ENCODE measurements at places on chromosomes 6 and 20.

DNA sequence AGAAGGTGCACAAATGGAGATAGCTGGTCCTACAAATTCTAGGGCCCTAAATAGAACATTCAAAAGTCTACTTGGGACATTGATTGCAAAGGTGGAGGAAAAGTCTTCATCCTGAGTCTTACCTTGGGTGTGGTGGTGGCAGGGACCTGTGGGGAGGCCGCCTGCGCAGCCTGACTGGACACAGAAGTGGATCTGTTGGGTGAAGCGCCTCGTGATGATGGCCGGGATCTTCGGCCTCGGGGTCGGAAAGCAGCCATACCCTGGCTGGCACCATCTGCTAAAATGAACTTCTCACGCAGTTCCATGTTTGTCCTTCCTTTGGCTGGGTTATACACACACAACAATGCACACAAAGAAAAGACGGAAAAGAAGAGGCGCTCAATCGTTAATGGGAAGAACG lies 179.2 kb downstream of the DST start:
- DNase-seq = no peak

DNA sequence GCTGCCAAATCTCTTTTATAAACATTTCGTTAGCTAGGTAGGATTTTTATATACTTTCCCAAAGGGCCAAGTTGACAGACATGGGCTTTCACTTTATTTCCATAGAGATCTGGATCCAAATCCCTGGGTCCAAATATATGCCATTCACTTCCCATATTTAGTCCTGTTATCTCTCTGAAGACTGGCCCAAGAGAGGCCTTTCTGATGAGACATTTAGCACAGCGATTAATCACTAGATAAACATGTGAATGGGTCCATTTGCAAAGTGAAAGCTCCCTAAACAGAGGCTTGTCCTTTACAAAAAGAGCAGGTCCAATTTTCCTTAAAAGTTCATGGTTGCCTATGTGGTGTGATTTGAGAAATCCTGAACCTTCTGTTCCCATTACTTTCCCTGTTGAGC lies 132.6 kb downstream of the TRMT11 start:
- no peak for DNase-seq

- DNase-seq = no peak
These were observed 586 bp upstream of the NQO2 start for GRCh38 chr6:2998998-2999617.

- DNase-seq = peak; percentile 85
These were observed 127.5 kb downstream of the PKHD1 start for GRCh38 chr6:51959744-51960383.

- DNase-seq = peak; percentile 52
These were observed 57.6 kb downstream of the TCP11 start for GRCh38 chr6:35083507-35083906.

- DNase-seq = no peak
These were observed 86.3 kb upstream of the CARMIL1 start for GRCh38 chr6:25192590-25193459.

DNA sequence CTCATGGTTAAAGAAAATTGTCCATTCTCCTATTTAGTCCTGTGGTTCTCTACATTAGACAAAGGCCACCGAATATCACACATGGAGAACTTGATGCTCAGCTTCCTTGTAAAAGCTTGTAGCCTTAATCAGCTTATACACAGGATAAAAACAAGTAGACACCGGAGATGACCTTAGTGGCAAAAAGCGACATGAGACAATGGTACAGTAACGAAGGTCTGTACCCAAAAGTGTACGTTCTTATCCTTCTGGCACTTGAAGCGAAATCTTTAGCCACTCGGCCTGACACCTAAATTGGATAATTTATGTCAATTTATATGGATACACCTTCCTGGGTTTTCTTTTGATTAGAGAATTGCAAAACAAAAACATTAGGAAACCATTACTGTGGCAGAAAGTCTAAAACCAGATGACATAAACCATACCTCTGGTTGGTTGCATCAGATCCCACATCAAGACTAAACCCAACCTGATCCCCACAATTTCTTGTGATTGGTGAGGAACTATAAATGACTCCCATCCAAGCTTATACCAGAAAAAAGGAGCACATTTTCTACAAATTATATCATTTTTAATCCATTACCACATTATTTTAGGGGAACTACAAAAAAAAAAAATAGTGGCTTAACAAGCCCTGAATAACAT lies 6.1 kb downstream of the RBM39 start:
- DNase-seq = no peak

GRCh38 chr6:5438922-5439584 lies 177.7 kb downstream of the FARS2 start:
- DNase-seq = no peak

DNA sequence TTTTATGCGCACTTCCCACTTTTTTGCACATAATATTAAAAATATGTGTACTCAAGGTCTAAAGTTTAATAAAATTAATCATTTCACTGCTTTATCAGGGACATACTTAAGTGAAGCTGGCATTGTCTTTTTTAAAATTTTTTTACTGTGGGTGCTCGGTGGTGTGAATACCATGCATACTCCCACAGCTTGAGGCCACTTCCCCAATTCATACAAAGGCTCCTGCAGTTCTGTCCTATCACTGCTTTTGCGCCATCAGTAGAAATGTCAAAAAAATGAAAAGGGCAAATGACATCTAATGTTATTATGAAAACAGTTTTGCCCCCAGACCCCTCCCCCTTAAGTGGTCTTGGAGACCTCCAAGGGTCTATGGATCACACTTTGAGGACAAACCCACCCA lies 464.1 kb upstream of the ARID1B start:
- DNase-seq = no peak

- DNase-seq = no peak
These were observed 125.0 kb upstream of the LAMA2 start for GRCh38 chr6:128757961-128758360.

GRCh38 chr6:69343851-69344250 lies 453.0 kb downstream of the LMBRD1 start:
- no peak for DNase-seq

- peak; percentile 94 for DNase-seq
These were observed 628.2 kb downstream of the CDH26 start for GRCh38 chr20:60586269-60587050.

GRCh38 chr6:103983011-103983410 lies 876.7 kb downstream of the HACE1 start:
- DNase-seq = peak; percentile 46

DNA sequence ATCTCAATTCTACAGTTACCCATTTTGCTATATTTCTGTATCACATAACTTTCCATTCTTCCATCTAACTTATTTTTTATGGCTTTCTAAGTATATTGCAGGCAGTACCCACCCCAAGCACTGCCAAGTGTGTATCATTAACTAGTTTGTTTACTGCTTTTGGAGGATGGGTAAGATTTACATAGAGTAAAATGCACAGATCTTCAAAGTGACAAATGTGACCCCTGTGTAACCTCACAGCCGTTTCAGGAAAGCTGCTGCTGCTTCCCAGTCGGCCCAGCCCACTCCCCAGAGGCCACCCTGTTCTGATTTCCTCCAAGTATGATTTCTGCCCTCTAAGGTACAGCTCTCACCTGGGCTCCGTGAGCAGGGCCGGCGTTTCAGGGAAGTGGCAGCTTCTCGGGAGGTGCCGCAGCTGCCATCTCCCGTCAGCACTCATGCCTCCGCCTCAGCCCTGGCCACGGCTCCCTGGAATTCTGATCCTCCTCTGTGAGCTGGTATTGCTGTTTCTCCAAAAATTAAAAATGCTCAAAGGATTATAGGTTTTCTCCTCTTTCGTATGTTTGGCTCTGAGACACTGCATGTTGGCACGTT lies 15.0 kb upstream of the MAP1LC3A start:
- peak; percentile 20 for DNase-seq

DNA sequence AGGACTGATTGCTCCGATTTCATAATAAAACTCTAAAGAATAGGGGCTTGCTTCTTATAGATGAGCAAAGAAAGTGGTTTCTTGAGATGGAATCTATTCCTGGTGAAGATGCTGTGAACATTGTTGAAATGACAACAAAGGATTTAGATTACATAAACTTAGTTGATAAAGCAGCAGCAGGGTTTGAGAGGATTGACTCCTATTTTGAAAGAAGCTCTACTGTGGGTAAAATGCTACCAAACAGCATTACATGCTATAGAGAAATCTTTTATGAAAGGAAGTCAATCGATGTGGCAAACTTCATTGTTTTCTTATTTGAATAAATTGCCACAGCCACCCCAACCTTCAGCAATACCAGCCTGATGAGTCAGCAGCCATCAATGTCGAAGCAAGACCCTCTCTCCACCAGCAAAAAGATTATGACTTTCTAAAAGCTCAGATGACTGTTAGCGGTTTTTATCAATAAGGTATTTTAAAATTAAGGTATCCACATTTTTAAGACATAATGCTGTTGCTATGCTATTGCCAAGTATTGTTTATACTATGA lies 12.7 kb upstream of the MTRF1L start:
- DNase-seq = no peak

DNA sequence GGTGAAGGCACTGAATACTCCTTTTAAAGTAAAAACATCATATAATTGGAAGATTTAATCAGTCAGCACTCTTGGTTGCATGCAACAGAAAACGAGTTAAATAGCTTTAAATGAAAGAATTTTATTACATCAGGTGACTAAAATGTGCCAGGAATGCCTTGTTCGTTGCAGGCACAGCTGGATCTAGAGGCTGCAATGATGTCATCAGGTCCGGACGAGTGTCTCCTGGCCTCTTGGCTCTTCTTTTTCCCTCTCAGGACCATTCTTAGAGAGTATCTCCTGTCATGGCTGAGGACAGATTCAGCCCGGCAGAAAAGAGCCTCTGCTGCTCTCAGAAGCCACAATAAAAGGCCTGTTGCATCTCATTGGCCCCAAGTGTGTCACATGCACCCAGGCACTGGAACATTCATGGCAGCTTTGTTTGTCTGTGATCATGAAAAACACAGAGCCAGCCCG lies 510.7 kb upstream of the SULF2 start:
- DNase-seq = no peak

GRCh38 chr20:45212836-45213235 lies 6.0 kb downstream of the SEMG1 start:
- no peak for DNase-seq

GRCh38 chr6:143598466-143599080 lies 79.2 kb upstream of the PHACTR2 start:
- no peak for DNase-seq

- no peak for DNase-seq
These were observed 184.7 kb upstream of the PREP start for GRCh38 chr6:105587349-105588122.

GRCh38 chr6:87139236-87139635 lies 16.1 kb upstream of the ZNF292 start:
- peak; percentile 73 for DNase-seq

GRCh38 chr6:149922642-149923326 lies at the start of gene RAET1G:
RAET1G (minus strand) TSS chr6:149923121; CDS start chr6:149923010, 111 bp downstream.
- peak; percentile 87 for DNase-seq

Data from NCI-H69 (cell line).